ENCODE measurements at places on chromosomes 2 and 18.

DNA sequence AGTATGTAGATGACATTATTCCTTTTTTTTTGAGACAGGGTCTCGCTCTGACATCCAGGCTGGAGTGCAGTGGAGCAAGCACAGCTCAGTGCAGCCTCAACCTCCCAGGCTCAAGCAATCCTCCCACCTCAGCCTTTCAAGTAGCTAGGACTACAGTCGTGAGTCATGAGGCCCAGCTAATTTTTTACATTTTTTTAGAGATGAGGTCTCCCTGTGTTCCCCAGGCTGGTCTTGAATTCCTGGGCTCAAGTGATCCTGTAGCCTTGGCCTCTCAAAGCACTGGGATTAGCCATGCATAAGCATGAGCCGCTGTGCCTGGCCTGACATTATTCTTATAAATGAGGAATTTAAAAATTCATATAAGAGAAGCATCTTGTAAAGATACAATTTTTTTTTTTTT, 86.9 kb downstream of the FAM117B start:
- no peak for DNase-seq

DNA sequence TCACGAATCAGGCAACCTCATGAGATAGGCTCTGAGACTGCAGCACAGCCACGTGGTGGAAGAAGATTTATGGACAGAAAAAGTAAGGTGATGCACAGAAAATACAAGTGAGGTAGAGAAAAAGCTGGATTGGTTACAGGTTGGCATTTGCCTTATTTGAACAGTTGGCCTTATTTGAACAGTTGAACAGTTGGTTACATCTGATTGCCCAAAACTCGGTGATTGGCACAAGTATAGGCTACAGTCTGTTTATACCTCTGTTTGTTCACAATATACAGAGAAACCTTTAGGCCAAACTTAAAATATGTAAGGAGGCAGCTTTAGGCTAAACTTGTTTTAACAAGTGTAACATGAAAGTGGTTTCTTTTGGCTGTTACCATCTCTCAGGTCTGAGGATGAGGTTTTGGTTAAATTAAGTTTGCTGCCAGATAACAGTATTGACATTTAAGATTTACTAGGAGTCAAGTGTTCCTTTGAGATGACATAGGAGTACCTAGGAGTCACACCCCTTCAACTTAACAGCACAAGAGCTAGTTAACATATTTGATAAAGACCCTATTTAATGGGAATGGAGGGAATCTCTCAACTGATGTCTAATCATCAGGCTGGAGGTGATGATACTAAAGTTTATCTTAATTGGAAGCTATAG, 16.5 kb upstream of the GPR155 start:
- no peak for DNase-seq

- DNase-seq = no peak
These were observed 126.8 kb downstream of the ATP9B start for GRCh38 chr18:79195716-79196683.

GRCh38 chr2:191947235-191947634, 100.3 kb upstream of the CAVIN2 start:
- DNase-seq = no peak

- no peak for DNase-seq
These were observed 11.7 kb downstream of the LYPD6B start for GRCh38 chr2:149050188-149050587.

DNA sequence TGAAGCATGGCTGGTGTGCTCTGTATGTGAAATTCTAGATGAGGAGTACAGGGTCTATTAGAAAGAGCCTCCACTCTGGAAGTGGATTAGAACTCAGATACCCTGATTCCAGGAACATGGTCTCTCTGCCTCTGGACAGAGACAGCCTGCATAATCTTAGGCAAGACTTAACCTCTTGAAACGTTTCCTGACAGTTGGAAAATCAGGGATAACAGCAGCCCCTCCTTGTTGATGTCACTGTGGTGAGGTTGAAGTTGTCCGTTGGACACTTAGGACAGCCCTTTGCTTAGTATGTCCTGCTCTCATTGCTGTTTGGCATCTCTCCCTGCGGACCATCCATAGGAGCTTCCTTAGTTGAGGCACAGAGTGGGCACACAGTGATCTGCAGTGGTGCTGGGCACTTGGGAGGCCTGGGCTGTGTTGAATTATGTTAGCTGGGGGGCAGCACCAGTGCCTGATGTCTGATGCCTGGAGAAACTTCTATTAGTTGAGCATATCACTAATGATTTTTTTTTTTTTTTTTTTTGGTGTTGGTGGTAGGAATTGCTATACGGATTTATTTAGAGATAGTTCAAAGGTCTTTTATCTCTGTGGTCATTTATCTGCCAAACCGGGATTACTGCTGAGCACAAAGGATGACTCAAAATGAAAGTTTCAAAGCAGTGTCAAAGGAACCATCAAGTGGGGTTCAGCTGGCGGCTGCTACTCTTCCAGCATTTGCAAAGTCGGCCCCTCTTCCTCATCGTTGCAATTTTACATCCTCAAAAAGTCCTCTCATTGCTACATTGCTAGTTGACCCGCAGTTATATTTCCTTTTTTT, 28.8 kb downstream of the SETBP1 start:
- no peak for DNase-seq

DNA sequence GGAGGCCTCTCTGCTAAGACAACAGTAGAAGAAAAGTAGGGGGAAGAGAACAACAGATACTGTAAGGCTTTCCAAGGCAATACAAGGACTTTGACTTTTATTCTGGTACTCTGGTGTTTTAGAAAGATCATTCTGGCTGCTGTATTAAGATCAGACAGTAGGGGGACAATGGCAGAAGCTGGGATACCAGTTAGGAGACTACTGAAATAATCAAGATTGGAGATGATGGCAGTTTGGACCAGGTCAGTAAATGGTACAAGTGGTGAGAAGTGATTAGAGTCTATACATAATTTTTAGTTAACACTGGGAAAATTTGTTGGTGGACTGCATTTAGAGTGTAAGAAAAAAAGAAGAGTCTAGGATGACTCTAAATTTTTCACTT, 139.7 kb downstream of the ROCK1 start:
- no peak for DNase-seq

DNA sequence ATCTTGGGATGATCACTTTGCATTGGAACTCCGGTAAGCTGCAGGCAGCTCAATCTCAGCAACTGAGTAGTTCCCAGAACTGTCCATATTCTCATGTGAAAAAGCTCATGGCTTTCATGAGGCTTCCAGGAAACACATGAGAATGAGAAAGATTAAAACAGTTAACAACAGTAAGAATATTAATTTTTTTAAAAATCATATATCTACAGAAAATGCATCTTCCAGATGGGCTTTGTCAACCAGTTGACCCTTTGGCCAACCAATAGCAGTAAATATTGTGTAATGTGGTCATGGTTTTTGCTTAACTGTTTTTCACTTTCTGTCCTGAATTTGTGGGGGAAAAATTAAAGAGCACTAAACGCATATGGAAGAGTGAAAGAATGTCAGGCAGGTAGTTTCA, 131.2 kb upstream of the CCDC195 start:
- DNase-seq = no peak

- no peak for DNase-seq
These were observed 216.5 kb downstream of the GPD2 start for GRCh38 chr2:156652691-156653090.

- no peak for DNase-seq
These were observed 850 bp downstream of the DNAJB2 start for GRCh38 chr2:219279916-219280516.

GRCh38 chr18:47260120-47260923, 8.9 kb upstream of the SKOR2 start:
- DNase-seq = no peak

GRCh38 chr2:142531377-142531776, 346.1 kb upstream of the KYNU start:
- no peak for DNase-seq

DNA sequence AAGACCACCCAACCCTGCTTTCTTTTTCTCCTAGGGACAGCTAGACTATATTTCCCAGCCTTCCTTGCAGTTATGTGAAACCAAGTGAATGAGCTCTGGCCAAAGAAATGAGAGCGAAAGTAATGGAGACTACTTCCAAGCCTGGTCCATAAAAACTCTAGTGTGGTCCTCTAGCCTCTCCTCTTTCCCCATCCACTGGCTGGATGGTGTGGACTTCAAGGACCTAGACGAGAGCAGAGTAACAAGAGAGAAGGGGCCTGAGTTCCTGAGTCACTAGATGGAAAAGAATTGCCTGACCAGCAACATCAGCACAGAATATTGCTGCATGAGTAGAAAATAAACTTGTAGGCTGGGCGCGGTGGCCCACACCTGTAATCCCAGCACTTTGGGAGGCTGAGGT, 2.9 kb upstream of the TMSB10 start:
- DNase-seq = no peak

- no peak for DNase-seq
These were observed 1.7 kb upstream of the DYSF start for GRCh38 chr2:71451705-71452104.

DNA sequence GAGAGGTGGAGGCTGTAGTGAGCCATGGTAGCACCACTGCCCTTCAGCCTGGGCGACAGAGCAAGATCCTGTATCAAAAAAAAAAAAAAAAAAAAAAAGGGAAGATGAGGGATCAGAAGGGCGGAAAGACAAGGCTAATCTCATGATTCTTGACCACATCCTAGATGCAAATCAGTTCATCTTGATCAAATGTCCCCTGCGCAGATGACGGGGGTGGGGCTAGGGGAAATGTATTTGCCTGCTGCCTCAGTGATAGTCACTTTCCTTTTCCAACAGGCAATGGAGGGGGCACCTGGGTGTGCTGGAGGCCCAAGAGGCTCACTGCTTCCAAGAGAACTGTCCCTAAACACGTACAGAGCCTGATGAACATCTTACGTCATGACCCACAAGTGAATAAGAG, 3.7 kb upstream of the EMILIN2 start:
- no peak for DNase-seq

DNA sequence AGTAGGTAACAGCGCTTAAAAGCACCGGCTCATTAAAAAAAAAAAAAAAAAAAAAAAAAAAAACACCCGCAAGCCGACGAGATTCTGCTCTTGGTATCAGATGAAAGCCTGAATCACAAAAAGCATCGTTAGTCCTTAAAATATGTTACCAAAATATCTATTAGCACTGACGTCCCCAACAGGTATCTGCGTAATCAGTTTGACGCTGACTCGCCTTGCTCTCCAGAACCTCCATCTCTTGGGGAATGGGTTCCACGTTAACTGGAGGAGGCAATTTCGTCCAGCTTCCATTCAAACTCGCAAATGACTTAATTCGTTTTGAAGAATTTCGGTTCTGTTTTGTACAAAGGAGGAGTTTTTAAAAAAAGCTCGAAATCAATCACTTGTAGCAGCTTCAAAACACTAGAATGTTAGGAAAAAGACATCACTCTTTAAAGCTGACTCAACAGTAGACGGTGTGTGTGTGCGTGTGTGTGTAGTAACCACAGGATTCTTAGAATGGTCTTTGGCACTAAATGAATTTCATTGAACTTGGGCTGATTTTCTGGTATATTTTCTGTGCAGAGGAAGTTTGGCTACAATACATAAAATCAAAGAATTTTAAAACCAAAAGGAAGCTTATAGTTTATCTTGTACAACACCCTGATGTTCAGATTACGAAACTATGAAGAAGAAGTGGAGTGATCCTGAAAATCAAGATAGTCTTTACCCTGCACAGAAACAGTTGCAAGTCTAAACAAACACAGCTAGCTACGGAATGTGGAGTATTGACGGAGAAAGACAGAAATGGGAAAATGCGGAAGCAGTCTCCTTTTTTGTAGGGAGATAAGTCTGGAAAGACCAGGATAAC, 1.1 kb upstream of the PGAP1 start:
- peak; percentile 46 for DNase-seq

DNA sequence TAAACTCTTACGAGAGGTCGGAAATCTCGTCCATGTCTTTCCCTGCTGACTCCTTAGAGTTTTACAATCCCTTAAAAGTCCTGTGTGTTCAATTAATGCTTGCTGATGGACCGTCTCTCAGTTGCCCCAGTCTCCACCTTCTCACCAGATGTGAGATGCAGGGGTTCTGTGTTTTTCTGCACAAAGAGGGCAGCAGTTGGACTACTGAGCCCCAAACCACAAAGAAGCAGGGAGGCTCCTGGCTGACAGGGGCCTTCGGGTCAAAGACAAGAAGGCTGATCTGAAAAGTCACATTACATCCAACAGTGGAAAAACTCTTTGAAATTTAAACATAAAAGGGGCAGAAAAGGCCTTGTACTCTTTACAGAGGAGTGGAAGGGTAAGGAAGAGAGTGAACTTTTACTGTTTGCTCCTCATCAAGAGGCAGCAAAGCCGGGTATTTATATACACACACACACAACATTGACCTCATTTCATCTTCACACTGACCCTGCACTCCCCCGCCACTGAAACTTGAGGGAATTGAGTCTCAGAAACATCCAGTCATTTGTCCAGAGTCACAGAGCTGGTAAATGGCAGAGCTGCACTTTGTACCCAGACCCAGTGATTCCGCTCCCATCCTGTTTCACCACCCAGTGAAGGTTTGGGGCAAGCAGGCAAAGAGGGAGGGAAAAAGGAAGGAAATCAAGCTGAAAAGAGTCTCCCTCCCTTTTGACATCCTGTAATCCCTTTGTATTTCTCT, 23.7 kb downstream of the MRPL33 start:
- DNase-seq = no peak

GRCh38 chr2:157229572-157229971, 27.9 kb upstream of the GALNT5 start:
- DNase-seq = no peak

DNA sequence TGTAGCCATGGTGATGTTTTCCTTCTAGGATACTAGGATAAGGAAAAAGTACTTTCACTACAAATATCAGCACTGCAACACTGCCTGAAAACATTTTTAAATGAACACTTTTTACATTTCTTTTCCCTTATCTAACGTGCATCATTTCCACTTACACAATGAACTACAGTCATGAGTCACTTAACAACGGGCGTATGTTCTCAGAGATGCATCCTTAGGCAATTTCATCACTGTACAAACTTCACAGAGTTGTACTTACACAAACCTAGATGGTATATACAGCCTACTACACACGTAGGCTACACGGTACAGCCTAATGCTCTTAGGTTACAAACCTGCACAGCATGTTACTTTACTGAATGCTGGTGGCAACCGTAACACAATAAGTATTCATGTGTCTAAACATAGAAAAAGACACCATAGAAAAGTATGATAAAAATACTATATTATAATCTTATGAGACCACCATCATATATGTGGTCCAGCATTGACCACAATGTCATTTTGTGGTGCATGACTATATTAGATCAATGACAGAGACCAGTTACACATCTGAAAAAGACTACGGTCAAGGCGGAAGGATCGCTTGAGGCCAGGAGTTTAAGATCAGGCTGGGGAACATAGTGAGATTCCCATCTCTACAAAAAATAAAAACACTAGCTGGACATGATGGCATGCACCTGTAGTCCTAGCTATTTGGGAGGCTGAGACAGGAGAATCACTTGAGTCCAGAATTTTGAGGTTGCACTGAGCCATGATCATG, 39.8 kb downstream of the WDR33 start:
- no peak for DNase-seq

- no peak for DNase-seq
These were observed 14.4 kb upstream of the SMIM21 start for GRCh38 chr18:75441896-75442295.

GRCh38 chr2:150144546-150145298, 342.7 kb downstream of the RND3 start:
- no peak for DNase-seq

GRCh38 chr2:95313296-95314131, 16.4 kb downstream of the KCNIP3 start:
- no peak for DNase-seq

- no peak for DNase-seq
These were observed 234.6 kb downstream of the ZEB2 start for GRCh38 chr2:144285324-144285723.
